T-helper 1 cell (primary cell): ENCODE measurements at places on chromosomes 13 and 19.

- DNase-seq: no peak
These were observed 4.7 kb downstream of the EEF2 start for GRCh38 chr19:3980353-3981251.

DNA sequence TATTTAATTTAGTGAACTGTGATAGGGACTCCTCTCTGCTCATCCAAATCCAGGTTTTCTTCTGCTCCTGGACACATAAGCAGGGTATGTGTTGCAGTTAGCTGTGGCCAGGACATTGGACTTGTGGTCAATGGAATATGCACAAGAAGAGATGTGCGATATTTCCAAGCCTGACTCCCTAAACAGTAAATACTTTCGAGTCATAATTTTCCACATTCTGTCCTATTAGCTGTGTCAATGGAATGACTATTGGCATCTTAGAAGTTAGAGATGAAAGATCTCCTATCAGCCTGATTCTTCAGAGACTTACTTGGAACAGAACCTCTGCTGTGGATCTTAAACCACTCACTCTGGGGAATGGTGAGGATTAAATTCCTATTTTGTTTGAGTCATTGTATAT lies 771.0 kb downstream of the EFNB2 start:
- DNase-seq: no peak

DNA sequence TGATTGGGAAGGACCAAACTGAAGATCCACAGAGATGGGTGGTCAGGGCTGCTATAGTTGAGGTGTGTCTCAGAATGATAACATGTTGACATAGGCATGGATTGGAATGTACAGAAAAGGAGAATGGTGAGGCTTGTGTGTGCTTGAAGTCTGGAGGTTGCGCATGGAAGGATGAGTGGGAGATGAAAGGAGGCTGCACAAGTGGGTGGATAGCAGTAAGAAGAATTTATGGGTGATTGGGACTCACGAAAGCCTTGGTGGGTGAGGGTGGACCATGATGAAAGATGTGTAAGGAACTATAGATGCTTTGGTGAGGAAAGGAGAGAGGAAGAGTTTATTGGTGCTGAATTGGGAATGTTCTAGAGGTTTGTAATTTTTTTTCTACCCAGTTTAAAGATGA lies 1287.7 kb downstream of the UQCRFS1 start:
- DNase-seq: no peak

DNA sequence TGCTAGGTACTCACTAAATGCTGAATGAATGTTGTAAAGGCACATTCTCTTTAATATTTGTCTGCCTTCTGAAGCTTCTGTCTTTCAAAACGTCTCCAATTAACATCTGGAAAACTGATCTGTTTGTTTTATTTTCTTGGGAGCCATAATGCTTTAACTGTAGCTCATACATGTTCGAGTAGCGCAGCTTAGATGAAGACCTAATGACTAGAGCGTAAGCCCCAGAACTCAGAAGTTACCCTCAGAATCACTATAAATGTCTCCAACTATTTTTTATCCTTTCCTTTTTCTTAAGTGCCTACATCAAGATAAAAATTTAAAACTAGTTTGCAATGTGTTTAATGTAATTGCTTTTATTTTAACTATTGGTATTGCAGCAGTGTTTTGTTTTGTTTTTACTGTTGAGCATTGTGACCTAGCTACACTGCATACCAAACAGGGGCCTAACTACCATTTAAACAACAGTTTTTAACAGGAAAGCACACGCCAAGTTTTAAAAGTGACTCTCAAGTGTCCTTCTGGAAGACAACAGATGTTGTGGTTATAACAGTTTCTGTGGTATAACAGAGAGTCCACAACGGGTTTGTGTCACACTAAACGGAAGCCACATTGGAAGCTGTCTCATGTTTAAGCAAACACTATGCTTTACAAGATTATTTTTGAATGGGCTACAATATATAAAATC lies 42.0 kb downstream of the MRPL57 start:
- no peak for DNase-seq

GRCh38 chr13:84870190-84870589 lies 929.0 kb downstream of the SLITRK6 start:
- no peak for DNase-seq

DNA sequence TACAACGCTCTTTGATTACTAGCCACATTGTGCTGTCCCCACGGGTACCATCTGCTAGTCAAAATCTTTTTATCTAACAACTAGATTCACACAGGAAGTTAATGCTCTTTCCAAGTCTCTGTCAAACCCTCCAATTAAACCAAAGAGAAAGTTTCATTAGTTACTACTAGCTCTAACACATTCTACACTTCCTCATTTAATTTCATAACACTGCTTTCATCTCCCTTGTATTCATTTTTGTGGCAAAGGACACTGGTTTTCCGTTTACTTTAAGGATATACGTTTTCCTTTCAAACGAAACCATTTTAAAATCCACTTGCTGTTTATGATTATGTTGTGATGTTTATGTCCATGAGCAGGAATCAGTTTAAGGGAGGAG lies 5.3 kb downstream of the DYRK1B start:
- no peak for DNase-seq

GRCh38 chr19:54548806-54549205 lies 24.8 kb upstream of the LILRA2 start:
- no peak for DNase-seq

GRCh38 chr13:78465250-78465649 lies 138.1 kb downstream of the POU4F1 start:
- no peak for DNase-seq

GRCh38 chr19:3034656-3035541 lies 5.8 kb upstream of the TLE2 start:
- DNase-seq: no peak

- no peak for DNase-seq
These were observed 60.9 kb downstream of the KLF12 start for GRCh38 chr13:74073274-74073673.

- no peak for DNase-seq
These were observed 199.6 kb upstream of the IRS2 start for GRCh38 chr13:109985871-109986450.

GRCh38 chr13:20669162-20669561 lies 34.3 kb upstream of the IL17D start:
- DNase-seq: no peak

DNA sequence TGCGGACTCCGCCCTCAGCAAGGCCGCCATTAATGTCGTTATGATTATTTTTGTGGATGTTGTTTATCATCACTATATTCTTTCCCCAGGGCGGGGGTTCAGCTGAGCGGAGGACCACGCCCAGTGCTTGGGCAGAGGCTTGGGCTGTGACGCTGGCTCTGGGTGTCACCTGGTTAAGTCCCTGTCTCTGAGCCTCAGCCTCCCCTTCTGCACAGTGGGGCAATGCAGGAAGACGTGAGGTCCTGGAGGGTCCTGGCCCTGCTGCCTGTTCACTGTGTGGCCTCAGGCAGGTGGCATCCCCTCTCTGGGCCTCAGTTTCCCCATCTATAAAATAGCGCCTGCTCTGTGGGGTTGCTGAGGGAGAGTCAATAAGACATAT lies 32.5 kb downstream of the NFIC start:
- no peak for DNase-seq

DNA sequence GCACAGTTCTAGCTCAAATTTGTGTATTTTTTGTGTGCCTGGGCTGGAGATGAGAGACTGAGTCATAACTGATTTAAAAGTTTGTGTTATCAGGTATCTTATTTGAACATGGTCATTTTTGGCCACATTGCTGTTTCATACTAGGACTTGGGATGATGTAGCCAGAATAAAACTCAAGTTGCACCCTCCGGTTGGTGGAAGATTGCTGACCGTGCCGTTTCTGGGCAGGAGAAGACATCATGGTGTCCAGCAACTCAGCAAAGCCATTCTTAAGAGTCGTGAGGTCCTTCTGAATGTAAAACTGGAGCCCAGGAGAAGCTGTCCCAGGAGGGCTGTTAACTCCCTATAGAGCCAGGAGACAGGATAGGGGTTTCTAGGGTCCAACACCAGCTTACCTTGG lies 7.6 kb downstream of the CEBPG start:
- DNase-seq: no peak

DNA sequence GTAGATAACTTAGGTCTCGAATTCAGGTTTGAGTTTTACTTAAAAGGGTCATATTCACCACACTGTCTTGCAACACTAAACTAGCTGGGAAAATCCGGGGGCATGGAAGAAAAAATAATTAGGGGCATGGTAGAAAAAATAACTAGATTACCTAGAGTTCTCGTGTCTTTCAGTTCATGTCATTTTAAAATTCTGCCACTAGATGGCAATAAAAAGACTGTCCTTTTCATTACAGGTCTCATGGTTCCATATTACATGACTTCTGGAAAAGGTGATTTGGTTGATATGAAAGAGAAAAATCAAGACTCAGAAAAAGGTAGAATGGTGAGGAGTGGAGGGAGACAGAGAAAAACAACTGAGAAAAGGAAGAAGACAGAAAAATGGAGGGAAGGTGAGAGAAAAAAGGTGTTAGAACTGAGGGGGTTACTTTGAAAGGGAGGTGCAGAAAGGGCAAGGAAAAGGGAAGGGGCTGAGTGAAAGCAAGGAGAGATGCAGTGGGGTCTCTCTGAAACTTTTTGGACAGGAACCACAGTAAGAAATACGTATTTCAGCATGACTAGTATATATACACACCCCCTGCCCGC lies 299.0 kb downstream of the KLF12 start:
- DNase-seq: no peak
